ENCODE measurements at places on chromosomes 2 and 18.

DNA sequence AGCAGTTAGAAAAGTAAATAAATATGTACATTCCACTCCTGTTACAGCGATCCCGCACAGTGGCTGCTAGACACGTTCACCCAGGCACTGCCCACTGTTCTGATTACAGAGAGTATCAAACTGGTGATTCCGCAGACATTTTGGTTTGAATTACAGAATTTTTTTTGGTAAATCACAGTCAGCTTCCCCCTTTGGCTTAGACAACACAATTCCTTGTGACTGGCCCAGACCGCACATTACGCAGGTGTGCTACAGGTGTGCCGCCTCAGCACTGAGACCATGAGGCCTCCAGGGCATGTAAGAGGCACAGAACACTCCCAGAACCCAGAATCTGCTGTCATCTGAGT lies 112.3 kb downstream of the PXDN start:
- DNase-seq: no peak

DNA sequence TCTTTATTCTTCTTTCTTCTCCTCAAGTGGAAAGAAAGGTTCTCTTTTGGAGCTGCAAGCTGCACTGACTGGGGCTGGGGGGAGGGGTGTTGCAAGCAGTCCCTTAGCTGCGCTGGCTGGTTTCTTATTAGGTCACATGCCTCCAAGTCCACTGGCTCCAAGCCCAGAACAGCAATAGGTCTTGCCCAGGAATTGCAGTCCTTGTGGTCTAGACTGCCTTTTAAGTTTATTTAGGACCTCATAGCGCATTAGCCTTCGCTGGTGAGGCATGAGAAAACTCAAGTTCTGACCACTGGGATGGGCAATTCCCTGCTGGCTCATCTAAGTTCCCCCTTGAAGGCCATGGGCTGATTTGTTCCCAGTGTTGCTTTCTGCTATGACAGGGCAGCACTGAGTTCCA lies 138.6 kb upstream of the SCN7A start:
- DNase-seq: no peak

DNA sequence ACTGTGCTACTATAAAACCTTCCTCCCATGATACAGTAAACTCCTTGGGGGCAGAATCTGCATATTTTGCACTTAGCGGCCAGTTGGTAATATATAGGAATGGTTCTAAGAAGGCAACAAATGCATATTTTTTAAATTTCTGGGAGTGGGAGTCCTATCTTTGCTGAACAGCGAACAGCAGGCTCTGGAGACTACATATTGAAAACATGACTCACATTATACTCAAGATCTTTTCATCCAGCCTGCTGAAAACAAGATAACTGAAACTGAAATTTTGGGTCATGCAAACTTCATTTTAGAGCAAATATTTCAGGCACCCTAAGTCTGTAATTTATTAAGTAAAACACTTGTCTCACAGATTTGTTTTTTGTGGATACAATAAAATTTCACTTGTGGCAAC lies 122.2 kb downstream of the SATB2 start:
- no peak for DNase-seq

GRCh38 chr2:112004253-112004645 lies 50.8 kb upstream of the TMEM87B start:
- no peak for DNase-seq

- DNase-seq: no peak
These were observed 4.8 kb upstream of the ID2 start for GRCh38 chr2:8676921-8677645.

DNA sequence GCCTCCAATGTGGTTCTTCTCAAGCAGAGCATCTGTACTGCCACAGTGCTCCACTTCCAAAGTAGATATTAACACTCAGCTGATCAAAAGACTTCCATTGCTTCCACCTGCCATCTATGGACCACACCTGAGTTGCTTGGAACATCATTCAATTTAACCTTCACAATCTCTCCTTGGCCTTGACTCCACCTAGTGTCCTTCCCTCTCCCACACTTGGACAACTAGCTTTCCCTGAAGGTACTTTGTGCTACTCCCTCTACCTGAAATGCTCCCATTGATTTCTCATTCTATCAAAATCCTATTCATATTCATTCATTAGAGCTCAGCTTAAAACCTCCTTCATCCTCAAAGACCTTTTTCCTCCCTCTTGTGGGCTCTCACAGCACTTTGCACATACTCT lies 48.7 kb downstream of the SOWAHC start:
- no peak for DNase-seq

GRCh38 chr2:42142547-42143184 lies 26.5 kb upstream of the EML4 start:
- no peak for DNase-seq

DNA sequence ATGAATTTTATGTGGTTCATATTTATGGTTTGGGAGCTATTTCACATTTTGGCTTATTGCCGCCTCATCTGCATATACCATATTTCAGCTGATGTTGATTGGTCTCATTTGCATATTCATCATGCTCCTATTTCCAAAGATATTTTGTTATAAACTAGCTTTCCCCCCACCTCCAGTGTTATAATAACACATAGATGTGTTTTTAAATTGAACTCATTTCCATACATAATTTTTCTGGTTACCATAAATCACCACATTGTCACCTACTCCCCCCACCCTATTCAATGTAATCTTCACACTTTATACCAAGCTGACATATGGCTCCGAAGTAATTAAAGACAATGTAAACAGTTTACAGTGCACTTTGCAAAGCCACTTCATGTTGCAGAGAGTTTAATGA lies 101.2 kb downstream of the FSHR start:
- no peak for DNase-seq

DNA sequence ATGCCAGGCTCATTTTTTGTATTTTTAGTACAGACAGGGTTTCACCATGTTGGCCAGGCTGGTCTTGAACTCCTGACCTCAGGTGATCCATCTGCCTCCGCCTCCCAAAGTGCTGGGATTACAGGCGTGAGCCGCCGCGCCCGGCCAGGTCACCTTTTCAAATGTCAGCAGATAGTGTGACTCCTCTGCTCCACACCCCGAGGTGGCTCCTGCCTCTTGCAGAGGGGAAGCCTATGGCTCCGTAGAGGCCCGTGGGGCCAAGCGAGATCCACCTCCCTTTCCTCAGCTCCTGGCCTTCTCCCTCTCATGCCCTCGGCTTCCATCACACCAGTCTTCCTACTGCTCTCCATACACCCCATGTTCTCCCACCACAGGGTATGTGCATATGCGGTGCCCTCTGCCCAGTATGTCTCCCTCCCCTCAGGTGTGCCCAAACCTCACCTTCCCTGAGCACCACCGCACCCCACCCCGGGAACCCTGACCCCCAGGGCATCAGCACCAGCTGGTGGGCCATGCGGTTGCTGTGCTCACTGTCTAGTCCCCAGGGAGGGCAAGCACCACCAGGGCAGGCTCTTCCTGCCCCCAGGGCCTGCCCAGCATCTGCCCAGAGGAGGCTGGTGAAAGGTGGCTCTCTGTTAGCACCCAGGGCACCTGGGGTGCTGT lies 10.7 kb downstream of the GPR17 start:
- DNase-seq: no peak

- DNase-seq: no peak
These were observed 39.5 kb upstream of the ASXL3 start for GRCh38 chr18:33538418-33539042.

DNA sequence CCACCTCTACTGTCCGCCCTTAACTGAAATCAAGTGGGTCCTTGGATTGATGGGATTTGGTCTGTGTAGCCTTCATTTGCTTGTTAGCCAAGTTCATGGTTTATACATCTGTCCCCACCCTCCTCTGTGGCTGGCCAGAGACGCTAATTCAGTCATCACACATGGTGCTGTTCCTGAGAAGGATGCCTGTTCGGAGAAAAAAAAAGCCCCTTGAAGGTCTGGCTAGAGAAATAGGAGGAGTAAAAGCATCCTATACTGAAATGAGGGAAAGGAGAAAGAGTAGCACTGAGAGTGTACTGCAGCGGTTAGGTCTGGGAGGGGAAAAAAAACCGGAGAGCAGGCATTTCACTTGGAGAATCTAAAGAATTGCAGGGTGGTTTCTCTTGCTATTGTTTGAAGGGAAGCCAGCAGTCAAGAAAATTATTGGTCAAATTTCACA lies 180.6 kb upstream of the EPAS1 start:
- no peak for DNase-seq

DNA sequence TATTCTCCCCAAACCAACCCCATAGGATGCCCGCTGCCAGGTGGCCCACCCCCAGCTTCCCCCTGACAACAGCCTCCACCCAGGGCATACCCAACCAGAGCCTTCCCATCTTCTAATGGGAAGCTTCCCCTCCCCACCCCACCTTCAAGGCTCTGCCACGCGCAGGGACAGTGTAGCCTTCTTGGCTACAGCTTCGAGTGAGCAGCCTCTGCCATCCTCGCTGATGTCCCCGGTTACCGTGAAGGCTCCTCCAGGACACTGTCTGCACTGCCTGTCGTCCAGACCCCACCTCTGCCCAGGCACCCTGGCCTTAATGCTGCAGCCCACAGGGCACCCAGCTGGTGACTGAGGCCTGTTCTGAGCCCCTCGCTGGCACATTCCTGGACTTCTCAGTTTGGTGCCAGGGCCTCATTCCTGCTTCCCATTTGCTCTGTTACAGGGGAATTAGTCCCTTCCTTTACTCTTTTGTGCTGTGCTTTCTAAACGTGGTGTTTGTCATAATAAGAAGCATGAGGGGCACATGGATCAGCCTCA lies 13.0 kb upstream of the ADNP2 start:
- no peak for DNase-seq

GRCh38 chr2:232493701-232494474 lies 6.3 kb upstream of the ECEL1 start:
- no peak for DNase-seq

DNA sequence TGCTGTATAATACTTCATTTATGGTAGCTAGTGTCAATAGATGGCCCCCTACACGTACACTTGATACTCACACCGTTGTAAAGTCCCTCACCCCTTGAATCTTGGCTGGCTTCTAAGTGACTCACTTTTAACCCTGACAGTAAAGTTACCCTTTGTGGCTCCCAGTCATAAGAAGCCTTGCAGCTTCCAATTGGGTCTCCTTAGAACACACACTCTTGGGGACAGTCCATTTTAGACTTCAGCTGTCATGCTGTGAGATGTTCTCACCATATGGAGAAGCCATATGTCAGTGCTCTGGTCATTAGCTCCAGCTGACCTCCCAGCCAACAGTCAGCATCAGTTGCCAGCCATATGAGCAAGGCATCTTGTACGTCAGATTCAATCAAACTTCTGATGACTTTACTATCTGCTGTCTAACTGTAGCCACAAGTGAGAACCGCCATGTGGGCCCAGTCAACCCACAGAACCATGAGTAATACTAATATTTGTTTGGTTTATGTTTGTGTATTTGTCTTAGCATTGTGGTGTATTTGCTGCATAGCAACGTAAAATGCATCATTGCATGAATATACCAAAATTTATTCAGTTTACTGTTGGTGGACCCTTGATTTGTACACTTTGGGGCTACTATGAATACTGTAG lies 68.3 kb downstream of the PTPN4 start:
- DNase-seq: no peak

DNA sequence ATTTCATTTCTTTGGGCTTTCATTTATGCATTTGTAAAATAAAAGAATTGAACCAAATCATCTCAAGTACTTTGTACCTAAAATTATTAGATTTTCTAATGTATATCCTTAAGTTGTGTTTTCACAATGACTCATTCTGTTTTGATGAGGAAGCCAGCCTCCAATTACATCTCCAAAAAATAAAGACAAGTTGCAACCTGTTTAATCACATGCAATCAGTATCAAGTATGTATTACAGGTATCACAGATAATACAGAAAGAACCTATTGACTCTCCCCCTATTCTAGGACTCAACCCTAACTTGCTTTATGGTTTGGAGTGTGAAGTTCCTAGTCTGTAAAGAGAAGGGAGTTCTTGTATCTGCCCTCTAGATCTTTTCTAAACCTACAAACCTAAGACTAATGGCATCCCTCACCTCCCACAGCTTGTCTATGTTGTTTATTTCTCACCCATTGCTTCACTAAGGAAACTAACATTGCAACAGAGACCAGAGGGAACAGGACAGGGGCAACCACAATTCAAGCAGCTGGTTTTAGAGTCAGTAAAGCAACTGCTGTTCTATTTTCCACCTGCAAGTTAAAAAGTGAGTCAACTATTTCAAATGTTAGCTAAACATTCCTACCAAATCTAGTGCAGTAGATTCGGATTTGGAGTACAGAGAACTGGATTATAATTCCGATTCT lies 141.1 kb upstream of the ETAA1 start:
- DNase-seq: no peak

DNA sequence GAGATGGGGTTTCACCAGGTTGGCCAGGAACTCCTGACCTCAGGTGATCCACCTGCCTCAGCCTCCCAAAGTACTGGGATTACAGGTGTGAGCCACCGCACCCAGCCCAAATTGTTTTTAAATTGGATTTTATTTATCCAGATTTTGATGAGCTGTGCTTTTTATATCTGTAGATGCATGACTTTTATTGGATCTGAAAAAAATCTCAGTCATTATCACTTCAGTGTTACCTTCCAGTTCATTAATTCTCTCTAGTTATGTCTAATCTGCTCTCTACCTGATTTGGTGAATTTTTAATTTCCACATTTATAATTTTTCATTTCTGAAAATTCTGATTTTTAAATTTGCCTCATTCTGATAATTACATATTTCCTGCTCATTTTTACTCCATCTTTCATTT lies 13.5 kb downstream of the AGFG1 start:
- DNase-seq: no peak

- no peak for DNase-seq
These were observed 340.6 kb downstream of the NYAP2 start for GRCh38 chr2:225740086-225740485.

DNA sequence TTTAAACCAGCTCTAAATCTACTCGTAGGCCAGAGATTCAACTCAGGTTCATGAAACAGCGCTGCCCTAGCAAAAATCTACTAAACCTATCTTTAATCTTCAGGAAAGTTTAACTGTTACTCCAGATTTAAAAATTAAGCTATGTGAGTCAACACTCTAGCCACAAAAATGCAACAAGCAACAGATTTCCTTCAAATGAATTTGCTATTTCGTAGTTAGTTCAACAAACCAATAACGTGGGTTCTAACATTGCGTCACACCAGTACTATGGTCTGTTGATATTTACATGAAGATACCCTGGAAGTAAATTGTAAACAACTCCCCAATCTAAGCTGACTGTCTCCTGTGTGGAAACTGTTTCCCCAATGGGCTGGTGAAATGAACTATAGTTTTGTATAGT lies 71.2 kb downstream of the FIGN start:
- DNase-seq: no peak

GRCh38 chr18:23355206-23355605 lies 97.9 kb upstream of the RIOK3 start:
- DNase-seq: no peak

- no peak for DNase-seq
These were observed 43.6 kb downstream of the VIT start for GRCh38 chr2:36740061-36740460.

DNA sequence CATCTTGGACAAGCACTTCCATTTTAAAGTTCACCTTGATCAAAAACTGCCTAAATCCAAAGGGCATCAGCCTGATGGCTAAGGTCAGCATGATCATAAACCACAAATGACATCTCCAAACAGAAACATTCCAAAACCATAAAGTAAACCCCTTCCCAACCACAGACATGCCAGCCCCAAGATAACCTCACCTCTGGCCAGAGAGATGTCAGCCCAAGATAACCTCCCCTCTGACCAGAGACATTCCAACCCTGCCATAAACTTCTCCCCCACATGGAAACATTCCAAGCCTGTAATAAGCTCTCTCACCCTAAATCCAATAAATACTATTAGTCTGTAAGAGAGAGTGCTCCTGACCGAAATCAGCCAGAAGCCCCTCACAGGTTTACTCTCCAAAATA lies 18.6 kb upstream of the MARCO start:
- no peak for DNase-seq

Measured in DND-41 (cell line).